ENCODE measurements at places on chromosomes 12 and 14.

- DNase-seq, result no peak
Measured at GRCh38 chr12:65526311-65526710, 247.8 kb downstream of the MSRB3 start.

DNA sequence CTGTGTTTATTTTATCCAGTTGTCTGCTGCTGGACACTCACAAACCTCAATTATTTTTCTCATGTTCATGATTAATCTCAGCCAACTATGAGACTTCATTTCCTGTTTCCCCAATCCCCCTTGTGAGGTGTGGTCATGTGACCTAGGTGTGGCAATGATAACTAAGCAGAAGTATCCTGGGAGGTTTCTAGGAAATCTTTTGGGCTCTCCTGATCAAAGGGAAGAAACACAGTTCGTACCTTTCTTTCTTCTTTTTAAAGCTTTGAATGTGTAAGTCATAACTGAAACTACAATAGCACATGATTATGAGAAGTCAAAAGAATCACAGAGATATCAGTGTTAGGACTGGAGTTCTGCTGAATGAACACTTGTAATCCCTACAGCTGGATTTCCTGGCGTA is 34.4 kb upstream of the MANSC4 start:
- DNase-seq, result no peak

DNA sequence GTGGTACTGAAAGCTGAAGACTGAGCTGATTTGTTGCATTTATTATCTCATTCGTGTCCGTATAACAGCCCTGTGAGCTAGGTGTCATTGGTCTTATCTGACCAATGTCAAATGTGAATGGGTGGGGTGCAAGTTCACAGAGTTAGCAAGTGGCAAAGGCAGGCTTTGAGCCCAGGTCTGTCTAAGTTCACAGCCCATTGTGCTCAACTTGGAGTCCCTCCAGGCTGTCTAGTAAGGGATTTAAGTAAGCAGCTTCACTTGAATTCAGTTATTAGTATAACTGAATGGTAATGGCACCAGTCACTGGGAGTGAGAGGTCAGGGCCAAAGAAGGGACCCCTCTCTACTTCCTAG is 8.5 kb downstream of the C1S start:
- DNase-seq, result no peak

GRCh38 chr12:132224484-132224883 is 80.2 kb downstream of the NOC4L start:
- DNase-seq, result no peak

GRCh38 chr12:56590237-56590830 is 39.8 kb downstream of the BAZ2A start:
- no peak for DNase-seq

- DNase-seq, result no peak
Measured at GRCh38 chr14:58650857-58651256, 13.1 kb downstream of the DACT1 start.

- peak; percentile 64 for DNase-seq
Measured at GRCh38 chr12:14975457-14975856, 2.6 kb downstream of the PDE6H start.

- peak; percentile 4 for DNase-seq
Measured at GRCh38 chr12:78406828-78407227, 457.7 kb upstream of the SYT1 start.

DNA sequence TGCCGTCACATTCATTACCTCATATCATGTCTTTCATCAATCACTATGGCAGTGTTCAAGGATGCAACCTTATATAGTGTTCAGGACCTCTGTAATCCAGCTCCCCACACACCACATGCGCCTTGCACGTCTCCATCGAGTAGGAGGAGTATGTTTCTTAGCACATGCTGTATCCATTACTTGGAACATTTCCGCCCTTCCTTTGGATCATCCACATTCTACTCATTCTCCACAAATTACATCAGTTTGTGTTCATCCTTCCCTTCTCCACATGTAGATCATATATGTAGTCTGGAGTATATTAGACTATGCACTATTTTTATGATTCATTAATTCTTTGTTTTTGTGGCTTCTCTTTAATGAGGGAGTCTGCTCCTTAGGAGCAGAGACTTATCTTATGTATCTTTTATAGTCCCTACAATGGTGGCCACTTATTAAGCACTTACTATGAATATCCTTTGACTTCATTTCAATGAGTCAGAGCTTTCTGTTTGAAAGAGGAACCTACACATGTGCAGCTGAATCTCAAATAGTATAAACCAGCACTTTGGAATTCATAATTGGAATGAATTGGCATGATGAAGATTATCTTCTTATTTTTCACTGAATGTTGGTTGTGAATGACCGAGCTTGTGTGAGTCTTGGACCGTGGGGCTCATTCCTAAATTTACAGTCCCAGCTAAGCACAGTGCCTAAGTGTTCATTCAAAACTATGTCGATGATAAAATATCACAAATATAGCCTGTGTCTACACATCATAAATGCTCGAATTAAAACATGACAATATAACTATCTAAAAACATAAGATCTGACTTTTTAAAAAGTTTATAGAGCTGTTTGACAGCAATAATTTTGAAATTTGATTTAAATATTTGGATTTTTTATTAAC is 30.2 kb upstream of the NPAS3 start:
- peak; percentile 25 for DNase-seq

GRCh38 chr14:68243450-68244010 is 424.0 kb downstream of the RAD51B start:
- DNase-seq, result no peak

DNA sequence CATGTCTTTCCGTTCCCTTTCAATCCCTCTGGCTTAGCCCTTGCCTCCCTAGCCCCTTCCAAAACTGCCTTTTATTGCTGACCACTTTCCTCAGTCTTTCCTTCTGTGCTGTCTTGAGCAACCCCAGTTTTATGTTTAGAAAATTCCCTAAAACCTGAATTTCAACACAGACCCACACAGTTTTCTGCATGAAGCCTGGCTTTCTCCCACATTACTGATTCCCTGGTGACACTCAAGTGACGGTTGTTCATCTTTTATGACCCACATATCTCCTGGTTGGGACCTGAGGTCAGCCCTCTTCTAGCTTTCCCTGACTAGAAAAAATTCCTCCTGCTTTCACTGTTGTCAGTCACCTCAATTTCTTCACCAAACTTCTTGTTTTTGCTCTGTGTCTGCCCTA is 21.0 kb downstream of the FGD4 start:
- DNase-seq, result peak; percentile 66

- DNase-seq, result peak; percentile 49
Measured at GRCh38 chr12:47350062-47350408, 270.3 kb upstream of the AMIGO2 start.

DNA sequence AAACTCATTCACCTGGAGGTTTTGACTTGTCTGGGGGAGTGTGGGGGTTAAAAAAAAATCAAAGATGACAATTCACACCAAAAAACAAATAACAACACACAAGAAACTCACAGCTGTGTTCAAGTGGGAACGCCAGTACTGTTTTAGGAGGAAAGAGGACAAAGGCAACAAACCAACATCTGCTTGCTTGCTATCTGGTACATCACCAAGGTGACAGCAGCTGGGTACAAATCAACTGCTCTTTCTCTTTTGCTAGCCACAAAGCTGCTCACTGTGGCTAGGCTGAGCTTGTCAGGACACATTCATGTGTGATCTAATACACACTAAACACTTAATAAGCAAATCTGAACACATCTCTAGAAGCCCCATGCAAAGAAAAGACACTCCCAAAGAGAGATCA is 128.0 kb upstream of the RAP1B start:
- peak; percentile 9 for DNase-seq

DNA sequence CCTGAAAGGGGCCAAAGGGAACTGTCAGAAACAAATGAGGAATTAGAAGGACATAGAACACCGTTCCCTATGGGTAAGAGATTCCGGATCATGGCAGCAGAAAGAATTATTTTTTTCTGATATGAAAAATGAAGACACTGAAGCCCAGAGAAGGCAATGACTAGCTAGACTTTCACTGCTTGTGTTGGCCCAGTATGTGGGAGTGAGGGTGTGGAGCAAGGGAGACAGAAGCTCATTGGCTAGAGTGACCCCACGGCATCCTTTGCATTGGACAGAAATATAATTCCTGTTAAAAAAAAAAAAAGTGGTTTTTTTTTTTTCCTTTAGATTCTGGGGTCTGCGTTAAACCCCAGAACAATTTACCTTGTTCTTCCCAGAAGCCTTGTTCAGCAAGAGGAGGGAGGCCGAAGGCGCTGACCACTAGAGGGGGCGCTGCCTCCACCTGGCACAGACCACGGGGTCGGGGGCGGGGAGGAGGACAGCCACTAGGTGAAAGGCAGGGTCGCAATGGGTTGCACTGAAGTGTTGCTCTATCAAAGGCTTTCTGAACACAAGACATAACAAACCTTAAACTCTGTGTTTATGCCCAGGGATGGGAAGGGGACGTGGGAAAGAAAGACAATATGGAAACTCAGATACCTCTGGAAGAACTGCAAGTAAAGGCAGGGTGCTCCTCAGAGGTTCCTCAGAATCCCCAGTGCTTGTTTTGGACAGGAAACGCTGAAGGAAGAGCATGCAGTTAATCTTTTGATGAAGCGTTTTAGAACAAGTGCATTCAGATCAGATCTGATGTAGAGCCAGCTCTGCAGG is 156.8 kb downstream of the KCNA5 start:
- peak; percentile 26 for DNase-seq

DNA sequence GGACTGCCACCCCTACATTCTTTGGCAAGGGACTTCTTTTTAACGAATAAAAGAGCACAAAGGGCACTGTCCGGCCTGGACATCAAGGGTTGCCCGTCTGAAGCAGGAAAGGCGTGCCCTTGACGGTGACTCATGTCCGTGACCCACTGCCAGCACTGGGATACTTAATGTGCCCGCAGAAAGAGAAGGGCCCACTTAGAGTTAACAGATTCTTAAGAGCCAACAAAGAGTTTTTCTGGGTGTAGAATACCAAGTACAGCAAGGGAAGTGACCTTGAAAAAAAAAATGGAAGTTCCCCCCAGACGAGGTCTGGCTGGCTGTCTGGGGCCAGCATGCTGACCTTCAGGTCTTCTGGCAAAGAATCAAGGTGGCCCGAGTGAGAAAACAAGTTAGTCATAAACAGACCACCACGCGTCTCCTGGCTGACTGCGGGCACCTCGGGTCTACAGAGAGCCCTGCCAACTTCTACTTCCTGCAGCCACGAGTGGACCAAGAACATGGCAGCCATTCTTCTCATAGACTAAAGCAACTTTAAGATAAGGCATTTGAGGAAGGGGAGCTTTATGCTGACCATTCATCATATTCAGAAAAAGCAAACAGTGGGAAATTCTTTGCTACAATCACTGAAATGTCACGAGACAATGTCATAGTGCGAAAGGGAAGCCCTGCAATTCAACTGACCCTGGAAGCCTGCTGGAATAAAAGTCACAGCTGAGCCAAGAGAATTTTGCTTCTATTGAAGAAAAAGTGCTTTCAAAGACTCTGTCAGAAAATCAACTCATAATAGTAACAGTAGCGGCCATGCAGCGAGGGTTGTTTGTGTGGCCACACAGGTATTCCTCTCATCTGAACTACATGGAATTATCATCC is 10.5 kb upstream of the SELPLG start:
- peak; percentile 37 for DNase-seq

DNA sequence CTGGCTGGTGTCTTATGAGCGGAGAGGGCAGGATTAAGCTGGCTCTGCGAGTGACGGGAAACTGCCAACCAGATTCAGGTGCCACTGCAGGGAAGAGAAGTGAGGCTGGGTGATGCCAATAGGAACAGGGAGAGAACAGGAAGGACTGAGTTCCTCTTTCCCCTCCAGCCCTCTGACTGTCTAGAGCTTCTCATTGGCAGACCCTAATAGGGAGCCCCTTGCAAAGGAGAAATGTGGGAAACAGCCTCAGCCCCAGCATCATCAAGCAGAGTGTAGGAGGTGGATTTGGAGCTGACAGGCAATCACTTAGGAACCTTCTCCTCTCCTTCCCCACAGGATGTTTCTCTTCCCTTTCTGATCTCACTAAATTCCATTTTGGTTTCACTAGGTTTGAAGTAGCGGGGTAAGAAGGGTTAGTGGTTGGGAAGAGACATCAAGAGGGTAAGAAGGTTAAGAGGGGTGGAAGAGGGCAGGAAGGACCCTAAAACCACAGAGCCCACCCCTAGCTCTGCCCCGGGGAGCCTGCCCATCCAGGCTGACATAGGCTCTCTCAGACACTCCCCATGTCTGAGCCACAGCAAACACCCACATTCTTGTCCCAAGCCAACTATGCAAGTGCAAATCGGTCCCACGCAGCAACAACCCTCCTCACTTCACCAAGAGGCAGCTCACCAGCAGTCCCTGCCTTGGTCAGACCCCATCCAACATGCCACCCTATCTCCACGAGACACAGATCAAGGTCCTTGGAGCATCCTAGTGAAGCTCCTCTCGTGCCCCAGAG is 111.1 kb downstream of the STAB2 start:
- DNase-seq, result peak; percentile 51

DNA sequence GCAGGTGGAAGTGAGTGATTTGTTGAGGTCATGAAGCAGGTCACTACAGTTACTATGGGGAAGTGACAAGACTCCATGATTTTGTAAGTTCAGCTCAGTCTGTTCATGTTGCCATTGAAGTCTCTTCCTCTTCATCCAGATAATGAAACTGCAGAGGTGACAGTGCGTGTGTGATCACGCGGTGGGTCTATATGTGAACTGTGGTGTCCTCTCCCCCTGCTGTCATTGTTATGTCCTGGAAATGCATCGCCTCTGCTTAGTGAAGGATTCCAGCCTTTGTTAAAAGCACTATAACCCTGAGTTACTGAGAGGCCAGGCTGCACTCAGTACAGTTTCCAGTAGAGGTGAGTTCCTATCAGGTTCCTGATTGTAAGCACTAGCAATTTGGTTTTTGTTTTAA is 216.2 kb upstream of the RMST start:
- no peak for DNase-seq

DNA sequence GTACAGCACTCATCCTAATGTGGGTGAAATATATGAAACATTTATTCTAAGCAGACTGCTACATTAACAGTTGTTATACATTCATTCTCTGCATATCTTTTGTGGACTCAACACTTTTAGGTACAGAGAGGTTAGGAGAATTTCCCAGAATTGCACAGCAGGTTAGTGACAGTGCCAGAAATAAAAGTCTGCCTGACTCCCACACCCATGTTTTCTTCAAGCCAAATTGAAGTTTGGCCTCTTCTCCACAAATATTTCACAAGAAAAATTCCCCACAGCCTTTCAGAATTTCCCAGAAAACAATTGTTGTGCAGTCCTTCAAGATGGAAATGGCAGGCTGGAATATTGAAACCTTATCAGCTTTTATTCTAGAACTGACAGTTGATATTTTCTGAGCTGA is 464.8 kb downstream of the RAD51B start:
- DNase-seq, result peak; percentile 35

DNA sequence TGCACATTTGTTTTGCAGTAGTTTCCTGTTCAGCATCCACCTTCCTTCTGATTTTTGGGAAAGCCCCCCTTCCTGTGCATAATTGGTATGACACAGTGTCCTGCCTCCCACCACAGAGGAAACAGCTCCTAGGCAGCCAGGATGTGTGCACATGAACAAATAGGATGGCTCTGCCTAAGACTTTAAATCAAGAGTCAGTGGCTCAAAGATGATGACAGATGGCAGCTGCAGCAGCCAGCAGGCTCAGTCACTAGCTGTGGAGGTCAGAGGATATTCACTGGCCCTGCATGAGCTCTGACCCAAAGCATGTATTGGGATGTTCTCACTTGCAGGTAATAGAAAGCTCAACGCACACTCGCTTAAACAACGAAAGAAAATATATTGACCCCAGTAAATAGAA is 90.3 kb downstream of the KCNK10 start:
- DNase-seq, result peak; percentile 19

Data from suppressor macrophage treated with lipopolysaccharide for 4 hours (primary cell).